ENCODE measurements at places on chromosomes 12 and 14.
A peak's percentile ranks its signal among the peaks of the same experiment; 100 is the strongest.

DNA sequence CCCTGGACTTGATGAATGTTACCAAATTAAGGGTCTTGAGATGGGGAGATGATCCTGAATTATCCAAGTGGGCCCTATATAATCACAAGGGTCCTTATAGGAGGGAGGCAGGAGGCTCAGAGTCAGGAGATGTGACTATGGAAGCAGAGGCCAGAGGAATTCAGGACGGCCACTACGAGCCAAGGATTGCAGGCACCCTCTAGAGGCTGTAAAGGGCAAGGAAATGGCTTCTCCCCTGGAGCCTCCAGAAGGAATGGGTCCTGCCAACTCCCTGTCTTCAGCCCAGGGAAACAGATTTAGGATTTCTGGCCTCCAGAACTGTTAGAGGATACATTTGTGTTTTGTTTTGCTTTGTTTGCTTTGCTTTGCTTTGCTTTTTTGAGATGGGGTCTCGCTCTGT, 8.8 kb downstream of the BDKRB1 start:
- no peak for DNase-seq

DNA sequence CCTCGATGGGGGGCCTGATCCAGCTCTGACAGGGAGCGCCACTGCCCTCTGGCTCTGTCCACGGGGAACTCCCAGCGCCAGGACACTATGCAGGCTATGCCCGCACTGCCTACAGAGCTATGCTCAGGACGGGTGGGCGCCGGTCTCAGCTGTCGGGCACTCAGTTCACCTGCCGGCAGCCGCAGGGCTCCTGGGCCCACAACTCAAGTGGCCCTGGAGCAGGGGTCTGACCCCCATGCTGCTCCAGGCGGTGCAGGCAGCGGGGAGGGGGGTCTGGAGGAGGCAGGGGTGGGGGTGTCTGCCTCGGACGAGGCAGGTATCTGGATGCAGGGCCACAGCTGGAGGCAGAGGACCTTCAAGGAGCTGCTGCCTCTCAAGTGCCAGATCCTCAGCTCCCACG, 28.5 kb upstream of the NUDT14 start:
- no peak for DNase-seq

DNA sequence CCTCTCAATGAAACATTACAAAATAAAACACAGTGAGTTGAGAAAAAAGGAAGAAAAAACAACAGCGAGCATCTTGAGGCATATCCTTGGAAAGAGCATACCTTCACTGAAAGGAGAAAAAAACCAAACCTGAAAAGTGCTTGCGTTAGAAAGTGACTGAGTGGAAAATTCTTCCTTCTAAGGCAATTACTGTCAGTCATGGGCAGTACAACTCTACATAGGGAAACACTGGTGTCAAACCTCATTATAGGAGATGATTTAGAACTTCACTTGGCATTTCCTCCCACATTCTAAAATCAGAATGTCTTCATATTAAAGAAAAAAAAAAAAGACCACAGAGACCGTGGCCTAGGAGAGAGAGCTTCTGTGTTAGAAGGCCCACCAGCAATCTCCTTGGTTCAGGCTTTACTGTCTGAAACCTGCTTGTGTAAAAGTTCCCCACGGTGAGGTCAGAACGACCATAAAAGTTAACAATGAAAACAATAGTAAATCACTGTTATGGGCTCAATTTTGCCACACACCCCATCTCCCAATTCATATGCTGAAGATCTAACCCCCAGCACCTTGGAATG, 91.1 kb upstream of the CRY1 start:
- no peak for DNase-seq

- no peak for DNase-seq
Measured at GRCh38 chr14:54676812-54677708, 110.1 kb downstream of the SAMD4A start.

GRCh38 chr14:65704437-65704836, 291.9 kb downstream of the FUT8 start:
- no peak for DNase-seq

DNA sequence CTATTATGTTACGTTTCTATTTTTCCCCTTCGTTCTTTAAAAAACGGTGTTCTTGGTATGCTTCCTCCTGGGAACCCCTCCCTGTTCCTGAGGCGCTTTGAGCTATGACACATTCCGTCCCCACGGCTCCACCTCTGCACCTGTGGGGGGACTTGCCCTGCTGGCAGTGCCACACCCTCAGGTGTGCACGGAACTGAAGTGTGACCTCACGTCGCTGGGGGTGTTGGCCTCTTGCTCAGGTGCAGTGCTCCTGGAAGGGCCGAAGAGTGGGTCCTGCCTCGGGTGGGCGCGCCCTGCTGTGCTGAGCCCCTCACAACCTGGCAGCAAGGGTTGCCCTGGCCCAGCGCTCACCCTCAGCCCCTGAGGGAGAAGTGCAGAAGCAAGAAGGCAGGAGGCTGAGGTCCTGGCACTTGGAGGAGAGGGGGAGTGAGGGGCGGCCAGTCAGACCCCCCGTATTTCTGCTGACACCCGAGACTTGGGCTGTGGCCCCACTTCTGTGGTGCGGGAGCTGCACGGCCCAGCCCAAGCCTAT, 4.9 kb downstream of the AMN start:
- no peak for DNase-seq

DNA sequence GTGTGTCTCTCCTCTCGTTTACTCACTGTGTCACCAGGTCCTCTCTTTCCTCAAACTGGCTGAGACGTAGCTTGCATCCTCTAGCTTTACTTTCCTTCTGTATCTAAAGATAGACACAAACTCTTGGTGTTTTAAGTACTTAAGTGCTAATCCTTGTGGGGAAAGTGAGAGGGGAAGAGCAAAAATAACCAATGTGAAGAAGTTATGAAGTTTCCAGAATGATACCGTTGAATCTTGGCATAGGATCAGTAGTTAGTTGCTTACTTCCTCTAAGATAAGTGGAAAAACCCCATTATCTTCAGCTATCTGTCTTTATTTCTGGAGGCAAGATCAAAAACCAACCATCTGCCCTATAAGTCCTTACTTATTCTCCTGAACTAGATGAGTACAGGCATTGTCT, 10.6 kb downstream of the FAR2 start:
- DNase-seq: no peak

DNA sequence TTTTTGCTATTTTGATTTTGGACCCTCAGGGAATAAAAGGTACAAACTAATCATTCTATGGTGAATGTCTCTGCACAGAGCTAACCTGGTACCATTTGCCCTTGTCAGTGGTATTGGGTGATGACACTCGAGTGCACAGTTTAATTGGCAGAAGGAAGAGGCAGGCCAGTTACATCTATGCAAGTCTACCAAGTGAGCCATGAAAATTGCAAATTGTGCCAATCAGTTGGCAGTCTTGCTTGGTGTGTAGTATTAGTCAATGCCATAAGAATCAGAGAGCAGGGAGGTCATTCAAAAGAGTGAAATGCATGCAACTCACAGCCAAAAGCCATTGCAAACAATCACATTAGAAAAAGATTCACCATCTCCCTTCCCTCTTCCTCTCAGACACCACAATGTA, 479.6 kb downstream of the ADAMTS20 start:
- DNase-seq: no peak

DNA sequence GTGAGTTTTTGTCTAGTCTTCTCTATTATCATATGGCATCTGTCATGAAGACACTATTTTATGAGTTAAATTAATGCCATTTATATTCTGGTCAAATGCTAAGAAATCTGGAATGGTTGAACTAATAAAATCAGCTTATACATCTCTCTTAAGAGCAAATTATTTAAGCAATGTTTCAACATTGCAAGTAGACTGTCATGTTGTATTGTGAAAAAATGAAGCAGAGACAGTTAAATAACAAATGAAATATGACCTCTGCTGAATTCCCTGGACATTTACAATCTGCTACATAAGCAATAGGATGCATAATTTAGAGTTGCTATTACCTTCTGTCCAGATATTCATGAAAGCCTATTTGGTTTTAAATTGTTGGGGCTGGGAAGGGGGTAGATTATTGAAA, 30.6 kb downstream of the NAV3 start:
- DNase-seq: no peak

DNA sequence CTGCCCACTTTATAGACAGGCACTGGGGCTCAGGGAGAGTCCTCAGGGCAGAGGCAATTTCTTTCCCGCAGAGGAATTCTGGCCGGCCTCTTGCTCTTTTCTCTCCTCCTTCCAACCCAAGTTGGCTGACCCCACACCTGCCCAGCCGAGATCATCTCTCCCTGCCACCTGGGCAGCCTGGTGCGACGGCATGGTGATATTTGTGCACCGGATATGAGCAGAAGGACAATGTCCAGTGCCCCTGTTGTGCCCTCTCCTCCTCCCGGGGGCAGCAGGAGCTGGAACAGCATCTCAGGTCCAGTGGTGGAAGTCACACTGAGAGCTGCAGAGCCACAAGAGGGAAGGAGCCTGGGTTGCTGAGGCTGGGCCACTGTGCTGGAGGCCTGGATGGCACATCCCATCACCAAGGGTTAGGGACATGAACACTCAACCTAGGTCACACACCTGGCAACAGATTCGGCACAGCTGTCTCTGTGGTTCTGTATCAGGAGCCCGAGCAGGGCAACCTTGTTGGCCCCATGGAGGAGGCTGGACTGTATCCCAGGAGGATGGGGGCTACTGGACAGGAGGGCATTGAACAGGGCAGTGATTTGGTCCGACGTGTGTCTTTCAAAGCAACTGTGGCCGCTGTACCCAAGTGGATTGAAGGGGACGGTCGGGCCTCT, 57.7 kb upstream of the DIO3 start:
- DNase-seq: no peak

DNA sequence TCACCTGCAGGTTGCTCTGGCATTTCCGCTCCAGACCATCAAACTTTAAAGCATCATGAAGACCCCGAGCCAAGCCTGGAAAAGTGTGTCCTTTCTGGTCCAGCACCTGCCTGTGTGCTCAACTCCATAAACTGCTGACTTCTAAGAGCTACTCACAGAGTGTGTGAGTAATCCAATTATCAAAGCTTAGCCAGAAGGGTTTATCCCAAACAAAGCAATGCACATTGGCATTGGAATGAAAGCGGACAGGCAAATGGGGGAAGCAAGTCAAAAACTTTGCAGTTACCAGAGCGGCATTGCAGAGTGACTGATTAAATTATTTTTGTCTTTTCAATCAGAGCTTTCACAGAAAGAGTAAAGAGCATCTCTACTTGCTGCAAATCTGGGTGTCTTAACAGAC, 1262.4 kb upstream of the SEL1L start:
- DNase-seq: no peak

GRCh38 chr12:16610743-16611142, 4.8 kb upstream of the LMO3 start:
- no peak for DNase-seq

DNA sequence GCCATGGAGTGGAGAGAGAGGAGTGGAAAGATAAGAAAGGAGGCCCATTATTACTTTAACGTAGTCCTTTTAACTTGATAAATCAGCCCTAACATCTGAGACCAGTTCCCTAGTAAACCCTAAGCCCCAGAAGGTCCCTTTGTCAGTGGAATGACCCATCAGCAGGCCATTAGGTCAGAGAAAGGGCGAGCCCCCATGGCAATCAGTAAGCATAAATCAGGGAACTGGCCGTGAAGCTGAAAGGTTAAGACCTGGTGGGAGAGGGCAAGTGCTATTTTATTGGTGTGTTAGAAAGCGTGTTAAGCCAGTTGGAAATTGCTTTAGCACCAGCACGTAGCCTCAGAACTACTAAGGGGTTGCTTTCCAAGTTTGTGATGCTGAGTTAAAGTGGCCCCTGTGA, 708.0 kb downstream of the BCL11B start:
- no peak for DNase-seq

- no peak for DNase-seq
Measured at GRCh38 chr12:97306147-97306546, 156.5 kb upstream of the RMST start.

GRCh38 chr12:103848917-103849491, 8.0 kb upstream of the NT5DC3 start:
- no peak for DNase-seq

- no peak for DNase-seq
Measured at GRCh38 chr14:75630695-75631452, 29.8 kb downstream of the ERG28 start.

GRCh38 chr12:132887513-132888351, at the start of gene CHFR:
Gene CHFR, minus strand, starts transcription at chr12:132887605. Its CDS starts 277 bp downstream, at chr12:132887328.
- DNase-seq: peak; percentile 90

DNA sequence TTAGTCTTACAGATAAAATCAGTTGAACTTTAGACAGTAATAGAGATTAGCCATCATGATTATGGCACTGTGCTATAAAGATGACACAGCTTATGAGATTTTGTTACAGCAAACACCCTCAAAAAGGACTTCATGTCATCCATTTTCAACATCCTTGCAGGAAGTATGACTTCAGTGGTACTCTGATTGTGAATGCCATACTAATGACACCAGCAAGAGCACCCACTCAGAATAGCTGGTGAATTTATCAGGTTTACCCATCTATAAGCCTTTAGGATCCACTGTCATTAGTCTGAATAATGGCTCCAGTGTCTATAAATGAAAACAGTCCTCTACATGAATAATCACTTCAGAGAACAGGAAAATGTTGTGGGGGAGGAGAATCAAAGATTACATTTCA, 615.2 kb downstream of the RPS29 start:
- DNase-seq: no peak

GRCh38 chr12:42960087-42960527, 370.6 kb upstream of the PRICKLE1 start:
- DNase-seq: no peak

DNA sequence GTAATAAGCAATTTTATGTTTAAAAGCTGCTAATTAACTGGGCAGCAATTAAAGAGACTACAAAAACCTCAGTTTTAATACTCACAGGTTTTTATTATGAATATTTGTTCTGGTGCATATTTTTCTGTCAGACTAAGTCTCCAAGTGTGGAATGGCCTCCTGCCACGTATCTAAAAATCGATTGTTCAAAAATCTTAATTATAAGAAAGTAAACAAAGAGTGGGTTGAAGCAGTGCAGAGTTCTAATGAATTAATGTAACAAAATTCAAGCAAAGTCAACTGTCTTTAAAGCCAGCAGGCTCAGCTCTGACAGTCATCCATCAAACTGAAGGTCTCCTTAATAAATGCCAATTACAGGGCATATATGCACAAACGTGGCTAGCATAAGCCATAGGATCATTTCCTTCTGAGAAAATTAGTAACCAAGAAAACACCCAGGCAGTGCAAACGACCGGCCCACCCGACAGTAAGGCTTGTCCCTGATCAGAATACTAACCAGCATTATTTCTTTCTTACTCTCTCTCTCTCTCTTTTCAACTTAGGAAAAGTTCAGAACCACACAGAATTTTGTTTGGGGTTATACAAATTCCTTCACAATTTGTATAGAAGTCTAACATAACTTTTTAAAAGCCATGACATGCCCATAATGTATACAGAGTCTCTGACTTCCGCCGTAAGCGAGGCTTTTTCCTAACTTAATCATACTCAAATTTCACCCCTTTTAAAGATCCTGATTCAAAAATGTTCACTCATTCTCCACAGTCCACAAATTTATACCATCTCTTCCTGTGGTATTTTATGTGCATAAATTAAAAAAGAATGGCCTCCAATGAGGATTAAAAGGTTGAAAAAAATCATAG, 83.8 kb downstream of the SLC25A21 start:
- no peak for DNase-seq

Measured in activated CD4-positive, alpha-beta T cell treated with anti-CD3 and anti-CD28 coated beads for 1 hour (primary cell).